ENCODE measurements at places on chromosomes 5 and 9. TPM values are rescaled to one million over a fixed set of nuclear protein-coding genes. Genes with fewer than 3 reads are reported as not detected.

DNA sequence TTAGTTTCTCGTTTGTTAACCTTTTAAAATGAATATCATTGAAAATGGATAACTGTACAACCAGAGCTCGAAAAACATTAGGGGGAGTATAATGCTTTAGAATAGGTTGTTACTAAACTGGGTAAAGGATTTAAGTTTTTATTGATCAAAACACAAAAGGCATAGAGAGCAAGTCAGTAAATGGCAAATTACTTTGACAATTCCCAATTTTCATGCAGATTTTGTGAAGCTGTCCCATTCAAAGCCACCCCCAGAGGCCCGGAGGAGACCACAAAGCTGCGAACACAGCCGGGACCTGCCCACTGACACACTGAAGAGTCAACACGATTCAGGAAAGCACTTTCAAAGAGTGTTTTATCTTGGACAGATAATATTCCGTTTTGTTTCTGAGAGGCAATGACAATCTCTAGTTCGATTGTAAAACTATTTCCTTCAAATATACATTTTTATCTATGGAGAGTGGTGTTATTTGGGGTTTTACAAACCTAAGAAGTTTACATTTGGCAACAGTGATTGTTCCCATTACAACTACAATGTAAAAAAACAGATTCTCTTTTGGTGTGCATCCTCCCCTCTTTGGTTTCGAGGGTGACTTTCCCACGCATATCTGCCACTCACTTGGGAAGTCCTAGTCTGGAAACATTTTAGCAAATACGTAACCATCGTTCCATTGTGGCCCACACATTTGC, 182.6 kb upstream of the TBCA start:
- no peak for DNase-seq

DNA sequence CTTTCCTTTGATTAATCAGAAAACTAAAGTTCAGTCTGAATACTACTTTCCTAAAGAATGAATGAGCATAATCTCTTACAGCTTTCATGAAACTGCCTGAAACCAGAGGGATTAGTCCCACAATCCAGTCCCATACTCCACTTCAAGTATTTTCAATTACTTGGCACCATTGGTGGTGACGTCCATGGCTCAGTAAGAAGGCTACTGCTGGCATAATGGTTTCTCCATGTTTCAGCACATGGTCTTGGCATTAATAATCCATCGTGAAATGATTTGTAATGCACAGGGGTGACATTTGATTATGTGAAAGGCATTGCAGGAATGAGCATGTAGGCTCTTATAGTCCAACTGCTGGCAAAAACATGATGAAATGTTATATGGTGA, 23.4 kb downstream of the LIX1 start:
- no peak for DNase-seq

GRCh38 chr9:123265833-123266232, 2.6 kb downstream of the STRBP start:
- no peak for DNase-seq

DNA sequence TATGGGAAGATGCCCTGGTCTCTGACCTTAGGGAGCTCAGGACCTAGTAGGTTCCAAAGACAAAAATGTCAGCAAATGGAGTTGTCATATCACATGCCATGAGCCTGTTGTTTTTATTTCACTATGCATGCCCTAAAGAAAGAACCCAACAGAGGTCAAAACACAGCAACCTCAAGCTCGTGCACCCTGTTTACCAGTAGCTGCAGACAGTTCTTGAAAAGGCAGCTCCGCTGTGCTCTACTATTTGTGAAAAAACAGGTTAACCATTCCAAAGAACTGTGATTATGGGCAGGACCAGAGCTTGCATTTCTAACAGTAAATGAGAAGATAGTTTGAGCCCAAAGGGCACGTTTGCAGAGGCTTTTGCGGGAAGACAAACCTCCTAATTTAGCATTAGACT, 22.8 kb downstream of the ITK start:
- DNase-seq, result no peak

Gene CSF1R
- total RNA-seq, result 2.1 TPM

- no peak for DNase-seq
Measured at GRCh38 chr5:32760091-32760509, 49.0 kb downstream of the NPR3 start.

DNA sequence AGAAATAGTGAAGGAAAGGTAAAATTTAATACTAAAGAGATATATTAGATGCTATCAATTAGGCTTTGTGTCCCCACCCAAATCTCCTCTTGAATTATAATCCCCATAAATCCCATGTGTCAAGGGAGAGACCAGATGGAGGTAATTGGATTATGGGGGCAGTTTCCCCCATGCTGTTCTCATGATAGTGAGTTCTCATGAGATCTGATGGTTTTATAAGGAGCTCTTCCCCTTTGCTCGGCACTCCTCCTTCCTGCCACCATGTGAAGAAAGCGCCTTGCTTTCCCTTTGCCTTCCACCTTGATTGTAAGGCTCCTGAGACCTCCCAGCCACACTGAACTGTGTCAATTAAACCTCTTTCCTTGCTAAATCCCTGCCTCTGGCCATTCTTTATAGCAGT, 697.0 kb upstream of the RGMB start:
- DNase-seq, result no peak

Gene KLF4
- total RNA-seq, result 197 TPM

GRCh38 chr9:36729906-36730305, 157.2 kb downstream of the MELK start:
- DNase-seq, result no peak

Gene ZNF354B
- 24.8 TPM for total RNA-seq

GRCh38 chr9:98641695-98642094, 67.0 kb downstream of the GABBR2 start:
- no peak for DNase-seq

DNA sequence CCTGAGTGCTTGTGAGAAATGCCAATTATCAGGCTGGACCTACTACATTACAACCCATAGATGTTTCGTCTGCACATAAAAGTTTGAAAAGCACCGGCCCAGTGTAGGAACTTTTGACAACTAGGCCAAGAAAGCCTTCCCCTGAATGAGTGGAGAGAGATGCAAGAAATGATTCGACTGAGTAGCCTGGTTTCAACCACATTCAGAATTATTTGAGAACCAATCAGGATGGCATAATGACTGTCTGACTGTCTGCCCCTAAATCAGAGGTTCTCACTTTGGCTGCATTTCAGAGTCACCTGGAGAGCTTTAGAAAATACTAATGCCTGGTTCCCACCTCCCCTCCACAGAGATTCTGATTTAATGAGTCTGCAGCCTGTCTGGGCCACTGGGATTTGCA, 61.1 kb downstream of the FRMD3 start:
- no peak for DNase-seq

Gene GM2A
- total RNA-seq, result 16.4 TPM

- no peak for DNase-seq
Measured at GRCh38 chr9:98784831-98785806, 11.2 kb downstream of the ANKS6 start.

DNA sequence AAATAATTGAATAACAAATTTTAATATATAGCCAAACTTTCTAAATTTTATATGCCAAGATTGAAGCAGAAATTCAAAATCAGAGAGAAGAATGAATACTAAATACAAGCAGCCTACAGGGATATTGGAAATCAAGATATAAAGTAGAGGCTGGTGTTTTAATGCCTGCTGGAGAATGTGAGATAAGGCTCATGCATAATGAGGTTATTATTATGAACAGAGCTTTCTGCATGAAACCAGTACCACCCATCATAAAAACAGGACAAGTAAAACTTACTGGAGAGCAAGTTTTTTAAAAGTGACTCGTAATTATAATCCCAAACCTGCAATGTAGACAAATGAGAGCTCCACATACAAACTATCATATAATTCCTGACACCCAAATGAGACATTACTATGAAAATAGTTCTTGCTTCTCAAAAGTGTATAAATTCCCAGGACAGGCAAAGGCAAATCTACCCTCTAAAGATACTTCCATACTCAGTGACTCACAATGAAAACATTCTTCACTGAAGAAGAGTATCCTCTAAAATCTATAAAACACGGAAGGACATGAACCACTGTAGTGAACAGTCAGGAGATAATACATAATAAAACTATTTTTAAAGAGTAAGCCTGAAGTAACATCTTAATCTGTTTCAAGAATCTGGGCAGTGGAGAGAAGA, 532.0 kb upstream of the GRAMD2B start:
- no peak for DNase-seq

Gene SAPCD2
- total RNA-seq, result 5.6 TPM

Gene CCDC183
- 69.9 TPM for total RNA-seq

DNA sequence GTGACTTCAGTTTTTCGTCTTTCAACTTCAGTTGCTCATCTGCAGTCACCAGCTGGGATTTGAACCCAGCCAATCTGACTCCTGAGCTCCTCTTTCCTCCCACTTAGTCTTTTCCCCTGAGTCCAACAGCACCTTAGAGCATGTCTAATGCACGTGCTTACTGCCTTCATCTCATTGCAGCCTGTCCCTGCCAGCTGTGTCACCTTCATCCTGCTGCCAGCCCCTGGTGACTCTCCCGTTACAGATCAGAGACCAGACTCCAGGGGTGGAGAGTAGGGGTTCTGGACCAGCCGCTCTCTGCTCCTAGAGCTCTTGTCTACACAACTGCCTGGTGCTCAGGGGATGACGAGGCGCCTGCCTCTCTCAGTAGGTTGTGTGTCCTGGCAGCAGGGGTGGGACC, 132.9 kb upstream of the LMX1B start:
- no peak for DNase-seq

Gene IFNK
- not detected for total RNA-seq

Gene DRD1
- not detected for total RNA-seq

All from Peyer's patch (tissue), 4 donors.